ENCODE measurements at places on chromosomes 5 and 9.
A peak's percentile ranks its signal among the peaks of the same experiment; 100 is the strongest.

GRCh38 chr5:116844015-116844414 is 269.4 kb upstream of the SEMA6A start:
- DNase-seq: no peak

DNA sequence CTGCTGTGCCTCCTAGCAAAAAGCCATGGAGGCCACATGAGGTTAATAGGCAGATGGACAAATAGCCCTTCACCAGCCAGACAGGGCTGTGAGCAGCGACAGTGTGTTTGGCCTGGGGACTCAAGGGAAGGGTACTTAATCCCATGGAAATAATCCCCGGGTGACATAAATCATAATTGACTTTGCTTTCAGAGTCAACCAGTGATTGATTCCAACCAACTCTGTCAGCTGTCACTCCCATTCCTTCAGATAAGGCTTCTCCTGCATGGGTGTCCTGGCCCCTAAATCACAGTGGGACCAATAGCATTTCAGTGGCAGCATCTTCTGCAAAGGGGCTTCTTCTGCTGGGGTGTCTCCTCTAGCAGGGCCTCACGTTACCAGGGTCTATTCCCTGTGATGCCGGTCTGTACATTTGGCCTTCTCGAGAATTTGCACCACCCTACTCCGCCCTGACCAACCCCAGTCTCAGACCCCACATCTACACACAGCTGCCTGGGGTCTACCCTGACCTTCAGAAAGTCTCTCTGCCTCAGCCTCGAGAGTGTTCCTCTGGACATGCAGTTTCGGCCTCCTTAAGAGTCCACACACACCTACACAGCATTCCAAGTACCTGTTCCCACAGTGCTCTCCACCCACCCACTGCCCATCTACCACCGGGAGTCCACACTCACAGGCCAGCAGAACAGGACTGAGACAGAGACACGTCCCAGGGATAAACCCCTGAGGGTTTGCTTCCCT is 3.7 kb downstream of the CLTB start:
- DNase-seq: no peak

DNA sequence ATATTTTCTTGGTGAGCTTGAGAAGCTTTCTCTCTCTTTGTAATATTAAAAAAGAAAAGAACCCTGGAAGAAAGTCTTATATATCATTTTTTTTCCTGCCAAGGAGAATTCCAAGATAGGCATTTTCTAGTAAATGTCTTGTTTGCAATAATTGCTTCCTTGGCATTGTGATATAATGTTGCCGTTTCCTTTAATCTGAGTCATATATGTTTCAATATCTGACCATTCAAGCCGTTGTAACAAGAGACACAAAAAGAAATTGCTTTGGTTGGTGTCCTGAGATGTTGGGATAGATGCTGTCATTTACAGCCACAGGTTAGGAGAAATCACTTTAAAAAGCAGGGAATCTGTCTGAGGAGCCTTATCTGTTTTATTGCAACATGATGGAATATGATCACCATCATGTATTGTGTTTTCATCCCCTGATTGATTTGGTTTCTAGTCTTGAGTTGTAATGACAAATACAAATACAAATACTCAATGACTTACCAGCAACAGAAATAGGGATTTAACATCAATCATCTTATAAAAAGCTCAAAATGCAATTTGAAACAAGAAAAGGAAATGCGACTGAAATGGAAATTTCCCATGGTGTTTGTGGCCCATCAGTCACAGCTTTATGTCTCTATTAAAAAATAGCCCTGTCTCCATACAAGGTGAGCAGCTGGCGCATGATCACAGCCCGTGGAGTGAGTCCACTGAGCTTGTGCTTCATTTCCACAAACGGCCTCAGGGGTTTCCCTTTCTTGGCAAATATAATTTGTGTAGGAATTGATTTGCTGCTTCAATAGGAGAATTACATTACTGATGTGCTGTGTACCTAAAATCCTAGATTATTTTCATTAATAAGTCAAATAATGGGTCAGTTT is 250.1 kb upstream of the TRPC7 start:
- DNase-seq: no peak

DNA sequence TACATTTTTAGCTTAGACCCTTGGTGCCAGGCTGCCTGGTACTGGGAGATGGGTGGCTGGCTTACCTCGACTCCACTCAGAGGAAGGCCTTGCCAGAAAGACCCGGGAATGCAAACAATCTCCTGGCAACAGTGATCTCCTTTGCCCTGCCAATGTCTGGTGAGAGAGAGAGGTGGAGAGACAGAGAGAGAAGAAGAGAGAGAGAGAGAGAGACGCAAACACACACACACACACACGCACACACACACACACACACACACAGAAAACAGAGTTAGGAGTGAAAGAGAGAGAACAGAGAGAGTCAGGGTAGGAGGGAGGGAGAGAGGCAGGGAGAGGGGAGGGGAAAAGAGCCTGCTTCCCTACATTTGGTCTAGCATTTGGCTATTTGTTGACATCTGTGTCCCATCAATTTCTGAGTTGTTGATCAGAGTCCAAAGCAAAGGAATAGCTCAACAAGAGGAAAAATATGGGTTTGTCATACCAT is 181.6 kb upstream of the MAP1B start:
- DNase-seq: no peak

GRCh38 chr5:9599391-9599790 is 30.8 kb downstream of the TAS2R1 start:
- DNase-seq: no peak

- DNase-seq: no peak
Measured at GRCh38 chr5:5079876-5080275, 60.3 kb upstream of the ADAMTS16 start.

- no peak for DNase-seq
Measured at GRCh38 chr5:91179018-91179417, 204.1 kb downstream of the ARRDC3 start.

GRCh38 chr9:35856206-35856605 is 14.0 kb downstream of the OR13J1 start:
- peak; percentile 13 for DNase-seq

- no peak for DNase-seq
Measured at GRCh38 chr9:112443200-112443599, 43.4 kb upstream of the KIAA1958 start.

DNA sequence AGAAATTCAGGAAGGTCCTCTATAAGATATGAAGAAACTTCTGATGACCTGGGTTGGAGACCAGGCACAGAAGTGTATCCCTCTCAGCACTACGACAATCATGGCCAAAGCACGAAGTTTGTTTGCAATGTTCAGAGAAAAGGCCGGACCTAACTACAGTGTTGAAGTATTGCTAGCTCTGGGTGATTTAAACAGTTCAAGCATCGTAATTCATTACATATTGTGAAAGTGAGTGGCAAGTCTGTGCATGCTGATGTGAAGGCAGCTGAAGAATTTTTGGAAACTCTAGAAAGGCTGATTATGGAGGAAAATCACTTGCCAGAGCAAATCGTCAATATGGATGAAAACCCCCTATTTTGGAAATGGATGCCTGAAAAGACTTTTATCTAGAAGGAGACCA is 67.2 kb upstream of the PANK3 start:
- no peak for DNase-seq

GRCh38 chr5:77898385-77898784 is 122.2 kb upstream of the TBCA start:
- no peak for DNase-seq

GRCh38 chr5:114148253-114148652 is 213.6 kb upstream of the KCNN2 start:
- no peak for DNase-seq

GRCh38 chr5:14663734-14664269 is 716 bp upstream of the OTULIN start:
- DNase-seq: no peak

DNA sequence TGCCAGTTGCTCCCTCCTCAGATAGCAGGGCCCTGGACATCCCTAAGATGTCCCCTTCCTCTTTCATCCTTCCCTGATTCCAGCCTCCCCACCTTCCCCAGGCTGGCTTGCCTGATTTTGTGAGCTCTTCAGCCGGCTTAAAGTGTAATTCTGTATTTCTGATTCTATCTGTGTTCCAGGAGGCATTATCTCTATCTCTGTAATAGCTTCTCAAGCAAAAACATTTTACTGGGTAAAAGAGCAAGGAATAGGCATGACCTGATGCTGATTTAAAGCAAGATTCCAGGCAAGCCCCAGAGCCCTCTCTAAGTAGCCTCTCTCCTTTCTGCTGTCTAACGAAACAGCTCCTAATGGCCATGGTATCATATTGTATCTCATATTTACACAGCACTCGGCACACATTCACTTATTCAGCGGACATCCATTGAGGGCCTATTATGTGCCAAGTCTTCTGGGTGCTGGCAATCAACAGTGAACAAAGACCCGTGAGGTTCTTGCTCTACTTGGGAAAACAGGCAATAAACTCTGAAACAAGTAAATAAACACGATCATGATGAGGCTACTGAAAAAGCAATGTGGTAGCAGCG is 100.9 kb upstream of the MSX2 start:
- DNase-seq: no peak

DNA sequence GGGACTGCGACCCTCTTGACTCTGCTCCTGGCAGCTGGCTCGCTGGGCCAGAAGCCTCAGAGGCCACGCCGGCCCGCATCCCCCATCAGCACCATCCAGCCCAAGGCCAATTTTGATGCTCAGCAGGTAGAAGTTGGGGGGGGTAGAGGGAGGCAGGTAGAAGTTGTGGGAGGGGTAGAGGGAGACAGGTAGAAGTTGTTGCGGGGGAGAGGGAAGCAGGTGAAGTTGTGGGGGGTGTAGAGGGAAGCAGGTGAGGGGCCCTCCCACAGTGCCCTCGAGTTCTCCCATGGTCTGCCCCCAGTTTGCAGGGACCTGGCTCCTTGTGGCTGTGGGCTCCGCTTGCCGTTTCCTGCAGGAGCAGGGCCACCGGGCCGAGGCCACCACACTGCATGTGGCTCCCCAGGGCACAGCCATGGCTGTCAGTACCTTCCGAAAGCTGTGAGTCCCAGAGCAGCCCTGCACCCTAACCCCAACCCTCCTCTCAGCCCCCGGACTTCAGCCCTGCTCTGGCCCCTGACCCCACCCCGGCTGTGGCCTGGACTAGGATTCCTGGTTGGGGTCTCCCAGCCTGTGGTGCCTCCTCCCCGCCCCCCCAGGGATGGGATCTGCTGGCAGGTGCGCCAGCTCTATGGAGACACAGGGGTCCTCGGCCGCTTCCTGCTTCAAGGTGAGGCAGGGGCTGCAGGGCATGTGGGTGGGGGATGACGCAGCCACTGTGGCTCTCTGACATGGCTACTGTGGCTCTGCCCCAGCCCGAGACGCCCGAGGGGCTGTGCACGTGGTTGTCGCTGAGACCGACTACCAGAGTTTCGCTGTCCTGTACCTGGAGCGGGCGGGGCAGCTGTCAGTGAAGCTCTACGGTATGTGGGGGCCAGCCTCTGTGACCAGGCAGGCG is 537 bp downstream of the C8G start:
- DNase-seq: no peak

DNA sequence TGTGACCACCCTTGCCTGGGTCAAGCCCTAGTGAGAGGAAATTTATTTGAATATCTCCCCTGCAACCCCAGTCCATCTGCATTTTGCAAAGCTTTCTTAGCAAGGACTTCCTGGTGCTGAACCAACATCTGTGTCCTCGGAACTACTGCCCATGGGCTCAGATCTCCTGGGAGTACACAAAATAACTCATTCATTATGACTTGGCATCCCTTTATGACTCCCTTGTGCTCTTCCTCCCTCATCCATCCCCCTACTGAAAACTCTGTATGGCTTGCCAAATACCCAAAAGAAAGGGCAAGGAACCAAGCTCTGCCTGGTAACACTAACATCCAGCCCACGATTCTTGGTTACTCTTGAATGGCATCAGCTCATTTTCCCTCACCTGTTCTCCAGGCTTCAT is 368.5 kb downstream of the NTRK2 start:
- no peak for DNase-seq

DNA sequence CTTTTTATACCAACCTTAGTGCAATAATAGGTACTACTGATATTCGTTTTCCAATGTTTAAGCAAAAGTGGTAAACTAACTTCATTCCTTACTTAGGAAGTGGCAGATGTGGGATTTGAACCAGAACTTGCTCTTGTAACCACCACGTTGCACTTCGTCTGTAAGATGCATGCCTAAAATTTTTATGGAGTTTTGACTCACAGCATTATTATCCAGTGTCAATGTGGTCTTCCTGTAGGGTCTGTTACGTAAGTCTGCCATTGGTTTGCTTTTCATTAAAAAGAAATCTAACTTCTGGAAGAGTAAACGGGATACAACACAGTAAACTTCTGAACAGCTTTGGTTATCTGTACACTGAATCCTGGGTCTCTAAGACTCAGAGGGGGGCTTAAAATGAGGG is 521.0 kb upstream of the WWC1 start:
- no peak for DNase-seq

GRCh38 chr5:172710676-172711075 is 60.3 kb downstream of the DUSP1 start:
- no peak for DNase-seq

DNA sequence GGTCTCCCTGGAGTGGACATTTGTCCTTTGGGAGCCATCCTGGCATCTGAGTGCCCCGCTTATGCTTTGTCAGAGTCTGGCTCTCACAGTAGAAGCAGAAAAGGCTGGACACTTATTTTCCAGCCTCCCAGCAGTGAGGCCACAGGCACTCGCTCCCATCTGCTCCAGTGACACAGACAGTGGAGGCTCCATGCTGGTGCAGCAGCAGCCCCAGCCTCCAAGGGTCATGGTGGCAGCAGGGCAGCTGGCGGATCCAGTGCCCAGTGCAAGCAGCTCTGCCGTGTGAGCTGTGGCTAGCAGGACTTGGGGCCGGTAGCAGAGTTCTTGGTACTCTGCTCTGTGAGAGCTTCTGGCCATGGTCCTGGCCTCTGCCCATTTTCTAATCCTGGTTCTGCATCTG is 157.3 kb upstream of the ALDH1B1 start:
- peak; percentile 49 for DNase-seq

GRCh38 chr5:116063950-116064349 is 20.9 kb upstream of the COMMD10 start:
- DNase-seq: no peak

DNA sequence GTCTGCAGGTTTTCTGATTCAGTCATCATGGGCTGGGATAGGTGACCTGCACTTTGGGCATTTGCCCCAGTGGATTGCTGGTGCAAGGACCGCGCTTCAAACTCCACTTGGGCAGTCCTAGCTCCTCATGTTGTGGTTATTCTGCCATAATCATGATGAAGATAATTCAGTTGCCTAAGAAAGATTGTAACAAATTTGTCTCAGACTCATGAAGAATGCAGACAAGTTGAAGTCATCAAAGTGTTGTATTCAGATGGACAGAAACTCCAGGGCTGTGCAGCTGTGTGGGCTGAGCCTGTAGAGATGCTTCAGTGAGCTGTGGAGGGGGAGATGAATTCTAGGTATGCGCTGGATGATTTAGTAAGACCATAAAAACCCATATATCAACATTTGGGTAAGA is 38.5 kb downstream of the TARS1 start:
- no peak for DNase-seq

GRCh38 chr9:69674716-69675438 is 2.7 kb upstream of the APBA1 start:
- no peak for DNase-seq

GRCh38 chr9:96555567-96556386 is 63.9 kb downstream of the CDC14B start:
- no peak for DNase-seq
